Activated CD4-positive, alpha-beta T cell treated with anti-CD3 and anti-CD28 coated beads, Interleukin-2, amount 50 U/mL, for 4 hours (primary cell): ENCODE measurements at places on chromosomes 6 and 20.
A peak's percentile ranks its signal among the peaks of the same experiment; 100 is the strongest.

DNA sequence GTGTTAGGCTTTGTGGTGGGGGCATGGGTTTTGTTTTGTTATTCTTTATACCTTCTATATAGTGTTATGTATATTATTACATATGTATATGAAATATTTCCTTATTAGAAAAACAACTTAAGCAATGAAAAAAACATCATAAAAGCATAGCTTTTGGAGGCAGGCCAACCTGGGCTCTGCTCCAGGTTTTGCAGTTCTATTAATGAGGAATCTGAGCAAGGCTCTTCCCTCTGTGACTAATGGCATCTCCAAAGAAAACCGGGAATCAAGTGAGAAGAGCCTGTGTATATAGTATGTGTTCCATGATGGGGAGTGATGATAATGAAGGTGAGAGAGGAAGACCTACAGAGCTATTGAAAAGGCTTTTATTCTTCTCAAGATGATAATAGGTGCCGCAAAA, 291.1 kb downstream of the CLIC5 start:
- no peak for DNase-seq

DNA sequence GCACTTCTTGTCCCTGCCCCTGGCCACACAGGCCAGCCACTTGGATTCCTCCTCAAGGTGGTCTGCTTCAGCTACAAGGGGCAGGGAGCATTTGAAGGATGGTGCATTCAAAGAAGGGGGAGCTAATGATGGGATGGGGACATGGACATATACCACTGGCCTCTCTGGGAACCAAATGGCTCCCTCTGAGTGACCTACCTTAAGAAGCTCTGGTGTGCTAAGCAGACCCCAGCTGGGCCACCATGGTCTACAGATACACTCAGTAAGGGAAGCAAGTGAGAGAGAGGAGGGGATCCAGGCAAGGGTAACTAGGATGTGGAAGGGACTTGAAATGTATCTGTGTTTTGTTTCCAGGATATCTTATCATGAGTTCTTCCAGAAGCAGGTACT, 62.4 kb downstream of the TTI1 start:
- DNase-seq, result no peak

GRCh38 chr6:53962646-53963045, 148.6 kb upstream of the MLIP start:
- DNase-seq, result no peak

- no peak for DNase-seq
Observed at GRCh38 chr20:19880256-19881079, 122.4 kb downstream of the RIN2 start.

DNA sequence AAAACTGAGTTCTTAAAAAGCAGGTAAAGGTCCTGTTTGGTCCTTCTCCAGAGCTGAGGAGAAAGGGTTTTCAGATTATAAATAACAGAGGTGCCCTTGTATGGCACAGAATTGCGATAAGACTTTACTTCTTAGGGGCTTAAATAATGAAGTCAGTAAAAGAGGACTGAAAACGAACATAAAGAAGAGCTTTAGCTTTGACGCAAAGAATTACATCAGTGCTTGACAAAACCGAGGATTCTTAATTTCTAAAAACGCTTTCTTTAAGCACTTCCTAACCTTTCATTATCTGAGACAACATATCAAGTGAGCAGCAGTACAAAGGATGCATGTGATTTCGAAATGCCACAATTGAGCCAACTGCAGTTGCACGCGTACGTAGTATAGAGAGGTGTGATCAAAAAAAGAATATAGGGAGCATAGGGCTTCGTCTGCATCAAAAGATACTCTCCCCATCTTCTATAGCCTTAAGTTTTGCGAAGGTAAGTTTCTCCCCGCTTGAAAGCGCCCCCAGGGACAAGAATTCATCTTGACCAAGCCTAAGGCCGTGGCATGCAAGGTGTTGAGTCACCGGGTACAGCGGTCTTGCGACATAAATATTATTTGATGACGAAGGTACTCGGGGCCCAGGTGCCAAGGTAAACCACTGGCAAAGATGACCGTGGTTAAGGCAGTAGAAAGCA, 778 bp upstream of the LOC128125822 start:
- DNase-seq, result peak; percentile 25

- no peak for DNase-seq
Observed at GRCh38 chr6:129583866-129584265, 126.1 kb downstream of the ARHGAP18 start.

- DNase-seq, result no peak
Observed at GRCh38 chr6:100803264-100804045, 77.7 kb downstream of the ASCC3 start.

DNA sequence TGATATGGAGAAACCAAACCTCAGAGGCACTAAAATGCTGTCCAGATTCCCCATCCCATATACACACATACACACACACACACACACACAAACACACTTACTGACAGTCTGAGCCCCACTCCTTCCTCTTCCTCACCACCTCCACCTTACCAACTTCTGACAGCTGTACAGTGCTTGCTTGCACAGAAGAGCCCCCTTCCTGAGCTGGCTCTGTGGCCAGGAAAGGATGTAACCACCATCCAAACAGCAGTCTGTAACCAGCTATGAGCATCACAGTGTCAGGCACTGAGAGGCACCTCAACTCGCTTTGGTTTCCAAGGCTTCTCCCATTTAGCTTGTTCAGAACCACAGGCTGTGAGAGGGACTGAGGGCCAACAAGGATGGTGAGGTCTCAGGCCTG, 5.9 kb upstream of the C6orf136 start:
- no peak for DNase-seq

- DNase-seq, result no peak
Observed at GRCh38 chr20:24478584-24478983, 9.2 kb downstream of the SYNDIG1 start.

DNA sequence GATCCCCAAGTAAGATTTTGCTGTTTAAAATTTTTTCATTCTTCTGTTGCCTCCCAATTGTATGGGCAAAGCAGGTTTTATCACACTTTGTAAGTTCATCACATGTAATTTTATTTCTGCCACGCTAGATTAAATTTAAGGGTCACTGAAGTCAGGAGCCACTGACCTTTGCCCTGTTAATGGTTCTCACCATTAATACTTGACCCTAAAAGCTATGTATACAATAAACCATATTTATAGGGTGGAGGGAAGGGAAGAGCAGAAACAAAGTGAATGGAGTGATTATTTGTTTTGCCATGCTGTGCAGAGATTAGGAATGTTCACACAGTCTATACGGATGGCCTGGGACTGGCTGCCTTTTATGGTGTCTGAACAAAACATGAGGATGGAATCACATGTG, 186.7 kb downstream of the BMP2 start:
- DNase-seq, result no peak
